Calu3 (cell line): ENCODE measurements at places on chromosomes 16 and 17. TPM values are rescaled to one million over a fixed set of nuclear protein-coding genes. Genes with fewer than 3 reads are reported as not detected.

The SERPINF2 gene
- total RNA-seq = 0.54 and 0.76 TPM in 2 replicates

DNA sequence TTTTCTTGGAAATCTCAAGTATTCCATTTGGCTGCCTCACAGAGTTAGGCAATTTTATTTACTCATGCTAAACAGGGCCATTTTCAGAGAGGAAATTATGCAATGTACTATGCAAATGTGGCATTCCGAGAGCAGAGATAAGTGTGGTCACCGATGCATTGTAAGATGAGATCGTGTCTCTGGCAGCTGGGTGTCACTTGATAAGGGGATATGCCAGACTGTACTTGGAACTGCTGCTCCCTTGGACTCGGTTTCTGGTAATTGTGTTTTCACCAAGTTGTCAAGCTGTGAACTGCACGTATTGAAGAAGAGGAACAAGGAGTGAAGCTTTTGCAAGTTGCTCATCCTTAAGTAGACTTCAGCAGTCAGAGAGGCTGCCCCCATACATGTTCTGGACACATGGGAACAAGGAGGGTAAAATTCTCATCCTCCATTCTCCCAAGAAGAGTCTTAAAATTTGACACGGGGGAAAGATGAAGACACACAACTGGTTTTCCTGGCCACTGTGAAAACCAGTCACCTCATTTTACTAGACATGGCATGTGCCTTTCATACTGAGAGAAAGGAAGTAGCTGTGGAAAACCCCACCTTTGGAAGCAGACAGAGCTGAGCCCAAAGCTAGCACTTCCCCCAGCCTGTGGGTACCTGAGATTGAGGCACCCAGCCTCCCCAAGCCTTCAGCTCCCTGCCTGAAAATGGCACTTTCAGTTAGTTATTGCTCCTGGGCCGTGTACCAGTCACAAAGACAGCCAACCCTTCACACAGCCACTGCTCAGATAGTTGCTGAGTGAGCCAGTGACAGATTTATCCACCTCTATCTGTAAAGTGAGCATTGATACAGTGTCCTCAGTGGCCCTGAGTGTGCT is 150.7 kb downstream of the SOCS1 start:
- peaks cover 31% of the 10 kb centered on the region for H3K4me1 ChIP-seq
- H3K27me3 ChIP-seq = no peaks in the 10 kb centered on the region
- DNase-seq = no peak
- H3K4me3 ChIP-seq = no peak overlapping the region

The OR4D2 gene
- not detected in 2 replicates for total RNA-seq

The DRC3 gene
- 2.0 and 2.8 TPM in 2 replicates for total RNA-seq

The CRYM gene
- 4.1 and 7.2 TPM in 2 replicates for total RNA-seq

DNA sequence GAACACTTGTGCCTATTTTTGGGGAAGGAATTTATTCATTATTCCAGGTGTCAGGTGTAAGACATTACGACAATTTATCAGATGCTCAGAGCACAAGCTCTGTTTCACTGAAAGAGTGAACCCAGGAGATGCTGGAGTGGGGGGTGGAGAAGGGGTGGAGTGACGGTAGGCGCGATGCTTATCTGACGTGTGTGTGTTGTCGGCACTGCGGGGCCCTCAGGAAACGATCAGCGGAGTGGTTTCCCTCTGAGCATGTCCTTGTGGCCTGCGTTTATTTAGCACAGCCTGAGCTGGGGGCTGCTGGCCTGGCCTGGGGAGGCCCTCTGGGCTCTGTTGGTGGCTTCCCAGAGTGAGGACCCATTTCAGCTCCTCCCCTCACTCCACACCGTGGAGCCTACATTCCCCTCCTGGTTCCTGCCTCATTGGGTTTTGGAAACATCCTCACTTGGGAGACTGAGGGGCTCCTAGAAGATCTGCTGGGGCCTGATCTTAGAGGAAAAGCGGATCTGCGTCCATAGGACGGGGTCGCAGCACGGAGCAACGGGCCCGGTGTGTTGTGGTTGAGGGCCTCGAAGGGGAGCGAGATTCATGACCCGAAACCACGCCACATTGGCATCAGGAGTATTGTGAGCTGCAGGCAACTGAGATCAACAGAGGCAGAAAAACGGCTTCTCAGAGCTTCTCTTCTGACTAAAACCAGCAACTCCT is 19.0 kb upstream of the GNG13 start:
- no peaks in the 10 kb centered on the region for H3K36me3 ChIP-seq
- peaks cover 14% of the 10 kb centered on the region for H3K27me3 ChIP-seq
- no peaks in the 10 kb centered on the region for H3K4me1 ChIP-seq
- DNase-seq = no peak
- no peak overlapping the region for H3K27ac ChIP-seq
- H3K4me3 ChIP-seq = no peak overlapping the region

GRCh38 chr17:71203953-71204352 is 916.9 kb upstream of the SOX9 start:
- no peaks in the 10 kb centered on the region for H3K27me3 ChIP-seq
- H3K4me1 ChIP-seq = no peaks in the 10 kb centered on the region
- no peak overlapping the region for H3K27ac ChIP-seq
- no peaks in the 10 kb centered on the region for H3K36me3 ChIP-seq

DNA sequence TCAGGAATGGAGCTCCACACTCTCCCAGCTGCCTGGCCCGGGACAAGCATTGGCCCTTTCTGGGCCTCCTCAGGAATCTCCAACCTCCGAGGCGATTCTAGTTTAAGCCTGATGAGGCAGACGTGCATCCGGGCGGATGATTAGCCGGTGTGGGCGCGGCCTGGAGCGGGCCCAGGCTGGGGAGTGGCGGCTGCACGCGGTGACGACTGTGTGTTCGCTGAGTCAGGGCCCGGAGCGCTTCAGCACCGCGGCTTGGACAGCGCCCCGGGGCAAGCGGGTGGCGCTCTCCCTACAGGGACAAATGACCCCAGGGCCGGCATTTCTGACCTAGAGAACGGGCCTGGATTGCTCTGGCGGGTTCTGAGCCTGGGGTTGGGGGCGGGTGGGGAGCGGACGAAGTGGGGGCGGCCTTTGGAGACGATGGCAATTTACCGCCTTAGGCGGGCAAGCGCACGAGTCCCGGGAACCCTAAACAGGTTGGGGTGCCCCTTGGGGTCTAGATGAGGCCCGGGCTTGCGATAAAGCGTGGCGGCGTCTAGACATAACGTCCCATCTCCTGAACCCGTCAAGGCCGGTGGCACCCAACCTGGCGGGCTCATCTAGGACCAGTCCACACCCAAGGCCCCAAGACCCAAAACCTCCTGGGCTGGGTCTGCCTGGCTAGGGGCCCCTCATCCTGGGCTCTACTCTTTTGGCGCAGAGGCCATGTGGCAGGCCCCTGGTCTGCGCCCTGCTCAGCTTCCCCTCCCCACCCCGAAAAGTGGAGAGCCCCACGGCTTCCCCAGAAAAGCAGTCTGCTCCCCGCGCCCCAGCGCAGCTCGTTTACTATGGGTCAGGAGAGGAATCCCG is 22.3 kb upstream of the ZNHIT3 start:
- no peaks in the 10 kb centered on the region for H3K36me3 ChIP-seq
- no peaks in the 10 kb centered on the region for H3K4me1 ChIP-seq
- DNase-seq = peak; percentile 69

The TBC1D28 gene
- total RNA-seq = not detected in 2 replicates

DNA sequence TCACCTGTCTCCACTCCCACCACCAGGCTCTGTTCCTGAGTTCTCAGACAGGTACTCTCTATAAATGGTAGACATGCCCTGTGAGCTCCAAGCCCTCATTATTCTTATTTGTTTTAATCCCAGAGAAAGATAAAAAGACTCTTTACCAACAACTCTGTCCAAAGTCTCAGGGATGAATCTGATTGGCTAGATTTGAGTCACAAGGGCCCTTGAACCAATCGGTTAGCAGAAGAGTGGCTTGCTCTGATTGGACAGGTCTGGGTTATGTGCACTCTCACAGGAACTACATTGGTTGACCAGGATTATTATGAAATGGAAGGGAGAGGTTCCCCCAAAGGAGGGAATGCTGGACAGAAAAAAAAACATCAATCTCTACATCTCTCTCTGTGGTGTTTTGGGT is 7.5 kb downstream of the COTL1 start:
- peaks cover 36% of the 10 kb centered on the region for H3K36me3 ChIP-seq
- H3K4me1 ChIP-seq = peaks cover 58% of the 10 kb centered on the region
- H3K27me3 ChIP-seq = no peaks in the 10 kb centered on the region
- no peak for DNase-seq
- no peak overlapping the region for H3K27ac ChIP-seq

The GH1 gene
- total RNA-seq = not detected in 2 replicates

- no peaks in the 10 kb centered on the region for H3K27me3 ChIP-seq
- peaks cover 56% of the 10 kb centered on the region for H3K4me1 ChIP-seq
- DNase-seq = no peak
- H3K4me3 ChIP-seq = no peak overlapping the region
- H3K36me3 ChIP-seq = peaks cover 15% of the 10 kb centered on the region
- H3K27ac ChIP-seq = peak overlapping the region; percentile 22
These were observed 8.2 kb upstream of the CIITA start for GRCh38 chr16:10868596-10869469.

GRCh38 chr16:754656-755055 is 5.9 kb upstream of the MSLN start:
- H3K36me3 ChIP-seq = no peaks in the 10 kb centered on the region
- no peak for DNase-seq
- H3K27me3 ChIP-seq = peaks cover 80% of the 10 kb centered on the region
- no peak overlapping the region for H3K27ac ChIP-seq

DNA sequence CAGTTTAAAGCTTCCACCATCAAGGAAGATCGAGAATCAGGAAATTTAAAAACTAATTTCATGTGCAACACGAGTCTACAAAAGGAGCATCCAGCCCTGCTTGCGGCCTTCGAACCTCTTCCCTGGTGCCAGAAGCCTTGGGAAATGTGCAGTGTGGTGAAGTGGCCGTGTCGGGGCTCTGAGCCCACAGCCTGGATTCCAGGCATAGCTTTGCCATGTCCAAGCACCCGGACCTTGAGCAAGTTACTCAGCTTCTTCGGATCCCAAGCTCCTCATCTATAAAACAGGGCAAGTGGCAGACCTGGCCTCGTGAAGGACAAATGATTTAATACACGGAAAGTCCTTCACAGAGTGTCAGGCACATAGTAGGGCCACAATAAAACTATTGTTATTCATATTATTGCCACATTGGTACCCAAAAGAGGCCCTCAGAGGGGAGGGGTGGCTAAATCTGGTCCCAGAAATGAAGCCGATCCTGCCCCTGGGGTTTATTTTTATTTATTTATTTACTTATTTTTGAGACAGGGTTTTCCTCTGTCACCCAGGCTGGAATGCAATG is 34.8 kb downstream of the COTL1 start:
- no peak overlapping the region for H3K4me3 ChIP-seq
- DNase-seq = no peak
- no peak overlapping the region for H3K27ac ChIP-seq
- no peaks in the 10 kb centered on the region for H3K27me3 ChIP-seq
- peaks cover 28% of the 10 kb centered on the region for H3K4me1 ChIP-seq

- H3K4me1 ChIP-seq = peaks cover 59% of the 10 kb centered on the region
- H3K27me3 ChIP-seq = no peaks in the 10 kb centered on the region
- H3K36me3 ChIP-seq = peaks cover 9% of the 10 kb centered on the region
- no peak overlapping the region for H3K4me3 ChIP-seq
- H3K27ac ChIP-seq = no peak overlapping the region
These were observed 46.9 kb downstream of the CUEDC1 start for GRCh38 chr17:57908278-57908677.

The DRG2 gene
- total RNA-seq = 24.9 and 34.5 TPM in 2 replicates

DNA sequence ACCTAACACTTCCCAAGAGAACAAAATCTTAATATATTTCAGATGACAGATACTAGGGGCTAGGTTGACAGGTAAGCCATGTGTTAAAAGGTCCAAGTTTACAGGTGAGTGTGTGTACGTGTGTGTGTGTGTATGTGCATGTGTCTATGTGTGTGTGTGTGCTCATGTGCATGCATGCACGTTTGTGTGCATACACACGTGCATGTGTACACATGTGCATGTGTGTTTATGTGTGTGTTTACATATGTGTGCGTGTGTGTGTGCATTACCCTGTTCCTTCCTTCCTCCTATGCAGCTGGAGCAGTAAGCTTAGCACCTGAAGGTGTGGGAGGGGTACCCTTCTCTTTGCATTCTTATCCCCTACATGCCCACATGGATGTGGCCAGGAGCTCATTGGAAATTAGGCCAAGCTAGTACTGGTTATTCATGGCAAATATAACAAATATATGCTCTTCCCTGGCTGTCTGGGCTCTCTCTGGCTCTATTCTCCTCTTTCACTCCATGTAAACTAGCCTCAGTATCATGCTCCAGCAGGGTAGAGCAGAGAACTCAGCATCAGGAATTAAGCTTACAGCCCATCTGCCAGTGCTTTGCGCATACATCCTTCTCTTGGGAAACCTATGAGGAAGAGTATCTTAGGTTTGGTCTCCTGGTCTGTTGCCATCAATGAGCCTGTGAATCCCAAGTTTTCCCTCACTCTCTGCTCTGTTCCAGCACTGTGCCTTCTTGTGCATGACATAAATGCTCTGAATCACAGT is 258.0 kb upstream of the MYOCD start:
- DNase-seq = no peak
- H3K27ac ChIP-seq = no peak overlapping the region
- H3K4me3 ChIP-seq = no peak overlapping the region
- H3K36me3 ChIP-seq = no peaks in the 10 kb centered on the region

- no peaks in the 10 kb centered on the region for H3K4me1 ChIP-seq
- H3K4me3 ChIP-seq = no peak overlapping the region
- no peaks in the 10 kb centered on the region for H3K36me3 ChIP-seq
- DNase-seq = no peak
- no peak overlapping the region for H3K27ac ChIP-seq
These were observed 166.6 kb upstream of the CIBAR2 start for GRCh38 chr16:85278839-85279238.

DNA sequence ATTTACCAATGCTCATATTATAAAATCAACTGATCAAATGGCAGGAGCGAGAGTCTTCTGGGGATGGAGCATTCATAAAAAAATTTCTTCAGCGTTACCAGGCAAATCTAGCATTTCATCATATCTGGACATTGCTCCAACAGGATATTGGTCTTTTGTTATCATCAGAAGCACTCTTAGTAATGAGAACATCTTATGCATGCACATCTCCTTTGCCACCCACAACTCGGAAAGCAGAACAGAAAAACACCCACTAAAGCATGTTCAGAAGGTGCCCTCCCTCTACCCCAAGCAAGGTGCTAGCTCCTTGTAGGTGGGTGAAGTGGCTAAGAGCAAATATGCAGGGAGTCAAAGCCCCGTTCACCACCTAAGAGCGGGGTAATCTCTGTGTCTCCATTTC is 18.9 kb downstream of the ARHGAP17 start:
- H3K27me3 ChIP-seq = no peaks in the 10 kb centered on the region
- no peak overlapping the region for H3K27ac ChIP-seq
- DNase-seq = no peak

- H3K4me1 ChIP-seq = no peaks in the 10 kb centered on the region
- no peak for DNase-seq
- H3K27me3 ChIP-seq = no peaks in the 10 kb centered on the region
These were observed 1.4 kb downstream of the NT5M start for GRCh38 chr17:17304521-17304985.

The ITGAX gene
- 1.6 and 3.9 TPM in 2 replicates for total RNA-seq

- H3K36me3 ChIP-seq = no peaks in the 10 kb centered on the region
- H3K27ac ChIP-seq = no peak overlapping the region
These were observed 1.8 kb upstream of the RBFOX3 start for GRCh38 chr17:79612468-79613194.

DNA sequence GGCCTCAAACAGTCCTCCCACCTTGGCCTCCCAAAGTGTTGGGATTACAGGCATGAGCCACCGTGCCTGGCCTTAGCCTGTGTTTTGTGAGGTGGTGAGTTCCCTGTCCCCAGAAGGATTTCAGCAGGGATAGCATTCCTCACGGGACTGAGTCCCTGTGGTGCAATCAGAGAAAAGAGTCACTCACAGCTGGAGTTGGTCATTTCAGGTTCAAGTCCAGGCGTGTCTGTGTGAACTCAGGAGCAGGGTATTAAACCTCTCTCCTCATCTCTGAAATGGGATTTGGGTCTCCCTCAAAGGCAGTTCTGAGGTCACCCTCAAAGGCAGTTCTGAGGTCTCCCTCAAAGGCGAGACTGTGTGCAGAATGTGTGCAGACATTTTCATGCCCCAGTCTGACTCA is 28.6 kb downstream of the NPTX1 start:
- DNase-seq = no peak
- H3K4me3 ChIP-seq = no peak overlapping the region
- no peaks in the 10 kb centered on the region for H3K36me3 ChIP-seq
